Renal cortical epithelial cell (primary cell): ENCODE measurements at places on chromosomes 3 and 15.

- DNase-seq, result no peak
Observed at GRCh38 chr15:67608638-67608959, 66.1 kb downstream of the MAP2K5 start.

GRCh38 chr3:29771602-29772001 lies 490.7 kb downstream of the RBMS3 start:
- no peak for DNase-seq

DNA sequence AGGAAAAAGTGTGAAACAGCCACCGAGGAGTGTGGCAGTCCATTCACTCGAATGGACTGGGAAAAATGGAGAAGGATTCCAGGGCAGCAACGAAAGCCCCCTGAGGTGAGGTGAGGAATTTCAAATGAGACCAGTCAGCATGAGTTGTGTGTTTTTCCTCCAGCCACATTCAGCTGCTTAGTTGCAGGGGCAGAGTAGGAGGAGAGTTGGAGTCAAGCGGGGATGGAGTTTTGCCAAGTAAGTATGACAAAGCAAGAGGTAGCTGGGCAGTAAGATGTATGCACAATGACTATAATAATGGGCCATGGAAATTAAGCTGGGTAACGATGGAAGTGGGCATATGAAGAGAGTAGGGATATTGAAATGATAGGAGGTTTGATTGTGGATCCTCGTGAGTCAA lies 64.4 kb downstream of the CCDC54 start:
- DNase-seq, result no peak

DNA sequence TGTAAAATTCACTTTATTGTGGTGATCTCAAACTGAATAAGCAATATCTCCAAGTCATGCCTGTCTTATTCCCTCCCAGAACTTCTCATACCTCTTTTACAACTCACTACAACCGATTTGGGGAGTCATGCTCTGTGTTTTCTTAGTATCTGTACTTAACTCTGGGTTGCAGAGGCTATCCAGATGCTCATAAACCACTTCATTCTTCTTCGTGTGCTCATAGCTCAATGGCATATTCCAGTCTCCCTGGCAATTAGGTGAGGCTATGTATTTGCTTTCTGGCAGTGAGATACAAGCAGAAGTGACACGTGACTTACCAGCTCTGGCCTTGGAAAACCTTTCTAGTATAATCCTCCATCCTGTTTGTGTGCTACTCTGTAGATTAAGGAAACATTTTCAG lies 360.9 kb downstream of the ZNF385D start:
- peak; percentile 75 for DNase-seq

DNA sequence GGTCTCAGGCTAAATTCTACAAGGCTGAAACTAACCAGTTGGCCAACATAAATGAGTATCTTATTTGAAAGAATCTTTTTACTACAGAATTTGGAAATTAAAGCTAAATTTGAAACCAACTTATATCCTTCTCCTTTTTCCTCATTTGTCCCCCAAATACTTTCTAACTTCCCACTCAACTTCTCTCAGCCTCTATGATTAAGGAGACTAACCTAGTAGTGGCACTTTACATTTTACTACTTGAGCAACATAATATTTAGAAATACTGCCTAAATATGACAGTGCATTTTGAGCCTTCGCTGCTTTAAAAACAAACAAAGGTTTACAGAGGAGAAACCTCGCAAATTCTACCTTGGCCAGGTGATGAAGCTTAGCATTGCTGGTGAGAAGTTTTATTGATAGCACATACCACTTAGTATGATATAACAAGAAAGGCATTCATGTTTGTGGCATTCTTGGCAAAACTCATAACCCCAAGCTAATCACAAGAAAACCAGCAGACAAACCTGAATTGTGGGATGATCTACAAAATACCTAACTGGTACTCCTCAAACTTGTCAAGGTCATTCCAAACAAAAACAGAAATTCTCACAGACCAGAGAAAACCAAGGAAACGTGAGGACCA lies 432.1 kb upstream of the CFAP20DC start:
- DNase-seq, result peak; percentile 72

DNA sequence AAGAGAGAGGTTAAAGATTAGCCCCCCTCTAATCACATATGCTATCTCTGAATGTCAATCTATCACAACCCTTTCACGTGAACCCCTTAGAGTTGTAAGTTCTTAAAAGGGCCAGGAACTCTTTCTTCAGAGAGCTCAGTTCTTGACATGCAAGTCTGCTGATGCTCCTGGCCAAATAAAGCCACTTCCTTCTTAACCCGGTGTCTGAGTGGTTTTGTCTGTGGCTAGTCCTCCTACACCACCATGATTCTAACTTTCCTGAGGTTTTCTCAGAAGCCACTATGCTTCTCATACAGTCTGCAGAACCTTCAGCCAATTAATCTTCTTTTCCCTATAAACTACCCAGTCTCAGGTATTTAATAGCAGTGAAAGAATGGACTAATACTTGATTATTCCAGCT lies 231.1 kb upstream of the CNTN6 start:
- no peak for DNase-seq

DNA sequence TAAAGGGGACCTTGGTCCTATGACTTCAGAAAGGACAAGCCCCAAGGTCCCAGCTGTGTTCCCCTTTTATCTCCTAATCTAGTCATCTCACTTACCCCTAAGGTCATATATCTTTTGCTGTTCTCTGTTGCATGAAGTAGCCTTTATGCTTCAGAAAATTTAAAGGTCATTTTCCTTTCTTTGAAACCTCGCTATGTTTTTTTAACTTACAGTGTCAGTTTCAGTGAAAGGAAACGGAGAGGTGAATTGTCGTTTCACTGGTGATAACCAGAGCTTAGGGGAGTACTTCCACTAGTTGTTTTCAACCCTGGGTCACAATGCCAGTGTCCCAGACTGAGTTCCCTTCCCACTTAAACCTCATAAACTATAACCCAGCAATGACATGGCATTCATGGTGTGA lies 357.4 kb downstream of the GAP43 start:
- peak; percentile 33 for DNase-seq

DNA sequence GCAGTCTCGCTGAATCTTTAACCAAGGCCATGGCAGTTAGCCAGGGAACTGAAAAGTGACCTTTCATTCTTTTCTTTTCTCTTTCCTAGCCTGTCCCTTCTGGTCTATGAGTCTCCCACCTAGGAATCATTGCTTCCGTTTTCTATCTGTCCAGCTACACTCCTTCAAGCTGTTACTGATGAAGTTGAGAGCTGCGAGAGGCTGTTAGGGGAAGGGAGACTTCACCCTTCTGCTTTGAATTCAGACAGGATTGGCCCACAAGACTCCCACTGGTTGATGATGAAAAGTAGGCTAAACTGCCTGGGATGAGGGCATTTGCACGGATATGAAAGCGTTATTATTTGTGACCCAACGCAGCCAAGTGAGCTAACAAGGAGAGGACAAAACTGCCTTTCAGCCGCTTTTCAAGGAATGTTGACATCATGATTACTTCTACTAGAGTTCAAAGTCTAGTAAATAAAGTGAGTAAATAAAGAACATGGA lies 30.2 kb downstream of the EIF4E3 start:
- no peak for DNase-seq

- DNase-seq, result peak; percentile 72
Observed at GRCh38 chr3:76497636-76498035, 542.3 kb upstream of the ROBO2 start.

DNA sequence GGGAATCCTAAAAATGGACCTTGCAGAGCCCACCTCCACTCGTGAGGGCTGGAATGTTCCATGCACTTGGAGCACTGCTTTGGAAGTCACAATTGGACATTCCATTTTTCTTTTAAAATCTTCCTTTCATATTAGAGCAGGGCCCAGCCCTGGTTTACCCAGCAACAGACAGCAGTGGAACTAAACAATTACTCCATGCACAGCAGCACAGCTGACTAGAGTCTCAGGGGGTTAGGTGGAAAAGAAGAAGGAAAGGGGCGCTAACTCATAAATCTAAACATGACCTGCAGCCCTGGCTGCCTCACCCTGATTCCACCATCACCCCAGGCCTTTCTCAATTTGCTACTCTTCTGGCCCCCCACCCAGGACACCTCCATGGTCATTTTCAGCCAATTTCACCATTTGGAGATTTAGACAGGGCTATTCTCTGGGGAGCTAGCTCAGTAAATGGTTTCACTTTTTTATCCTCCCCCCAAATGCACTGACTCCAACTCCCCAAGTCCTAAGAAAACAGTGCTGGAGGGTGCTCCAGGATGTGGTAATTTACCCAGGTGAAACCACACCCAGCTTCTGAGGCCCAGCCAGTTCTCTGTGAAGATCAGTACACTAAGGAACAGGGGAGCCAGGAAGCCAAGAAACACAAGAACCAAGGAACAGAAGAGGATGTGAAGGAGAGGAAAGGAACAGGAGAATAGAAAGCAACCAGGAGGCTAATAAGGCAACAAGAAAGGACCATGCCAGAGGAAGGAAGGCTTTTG lies 1.6 kb upstream of the LRRC31 start:
- peak; percentile 39 for DNase-seq

- DNase-seq, result no peak
Observed at GRCh38 chr15:63946524-63947065, 99.7 kb downstream of the DAPK2 start.

GRCh38 chr3:110267304-110267845 lies 804.2 kb upstream of the NECTIN3 start:
- no peak for DNase-seq

DNA sequence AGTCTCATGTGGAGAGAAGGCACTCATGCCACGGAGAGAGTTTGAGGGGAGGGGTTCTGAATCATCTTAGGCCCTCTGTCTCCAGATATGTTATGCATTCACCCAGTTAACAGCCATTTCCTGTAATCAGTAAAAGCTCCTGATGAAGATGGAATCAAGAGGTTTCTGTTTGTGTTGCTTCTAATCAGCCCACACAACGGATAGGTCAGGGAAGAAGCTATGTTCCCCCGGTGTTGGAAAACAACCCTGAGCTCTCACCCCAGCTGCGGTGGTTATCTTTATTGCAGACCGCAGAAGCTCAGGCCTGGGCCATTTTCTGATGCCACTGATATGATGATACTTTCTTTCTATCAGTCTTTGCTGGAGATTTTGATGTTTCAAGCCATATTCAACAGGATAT lies 338.5 kb upstream of the ONECUT1 start:
- DNase-seq, result no peak

GRCh38 chr3:120155108-120155507 lies 60.9 kb upstream of the GSK3B start:
- no peak for DNase-seq

- DNase-seq, result no peak
Observed at GRCh38 chr15:72991026-72991425, 61.2 kb upstream of the NEO1 start.

- DNase-seq, result peak; percentile 65
Observed at GRCh38 chr3:16183601-16184270, 9.3 kb downstream of the GALNT15 start.

GRCh38 chr15:55343168-55343567 lies 24.1 kb downstream of the PIGB start:
- peak; percentile 79 for DNase-seq

DNA sequence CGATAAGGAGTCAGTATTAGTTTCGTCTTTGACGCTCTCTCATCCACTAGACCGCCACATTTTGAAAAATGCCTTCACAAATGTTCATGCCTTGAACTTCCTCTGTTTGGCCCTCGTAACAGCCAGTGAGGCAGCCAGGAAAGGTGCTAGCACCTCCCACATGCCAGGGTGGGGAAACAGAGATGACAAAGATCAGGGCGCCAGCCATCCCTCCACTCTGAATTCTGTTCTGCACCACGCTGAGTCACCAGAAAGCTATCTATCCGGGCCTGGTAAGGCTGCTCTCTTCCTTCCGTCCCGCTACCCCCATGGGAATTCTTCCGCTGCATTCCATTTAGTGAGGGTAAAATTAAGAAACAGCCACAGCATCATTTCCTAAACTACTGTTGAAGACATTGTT lies 31.3 kb upstream of the BCL2L10 start:
- DNase-seq, result peak; percentile 62

DNA sequence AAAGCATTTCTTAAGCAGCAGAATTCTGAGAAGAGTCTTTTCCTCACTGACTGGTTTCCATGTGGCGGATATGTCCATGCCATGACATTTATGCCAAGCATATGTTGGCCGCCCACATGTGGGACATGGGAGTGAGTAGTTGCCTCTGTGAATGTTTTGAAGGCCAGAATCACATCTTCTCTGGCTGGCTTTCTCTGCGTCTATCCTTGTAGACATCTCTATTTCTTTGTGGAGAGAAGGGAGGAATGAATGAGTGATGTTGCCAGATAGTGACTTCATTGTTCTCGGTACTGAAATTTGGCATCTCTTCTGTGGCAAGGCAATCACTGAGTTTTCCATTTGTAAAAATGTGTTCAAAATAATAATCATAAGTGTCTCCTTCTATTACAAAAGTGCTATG lies 316.0 kb downstream of the CLSTN2 start:
- no peak for DNase-seq

- peak; percentile 45 for DNase-seq
Observed at GRCh38 chr3:162721736-162722135, 1225.1 kb downstream of the OTOL1 start.

- no peak for DNase-seq
Observed at GRCh38 chr15:98547741-98548138, 100.6 kb upstream of the IGF1R start.

- DNase-seq, result no peak
Observed at GRCh38 chr3:10600296-10600714, 94.9 kb upstream of the ATP2B2 start.

DNA sequence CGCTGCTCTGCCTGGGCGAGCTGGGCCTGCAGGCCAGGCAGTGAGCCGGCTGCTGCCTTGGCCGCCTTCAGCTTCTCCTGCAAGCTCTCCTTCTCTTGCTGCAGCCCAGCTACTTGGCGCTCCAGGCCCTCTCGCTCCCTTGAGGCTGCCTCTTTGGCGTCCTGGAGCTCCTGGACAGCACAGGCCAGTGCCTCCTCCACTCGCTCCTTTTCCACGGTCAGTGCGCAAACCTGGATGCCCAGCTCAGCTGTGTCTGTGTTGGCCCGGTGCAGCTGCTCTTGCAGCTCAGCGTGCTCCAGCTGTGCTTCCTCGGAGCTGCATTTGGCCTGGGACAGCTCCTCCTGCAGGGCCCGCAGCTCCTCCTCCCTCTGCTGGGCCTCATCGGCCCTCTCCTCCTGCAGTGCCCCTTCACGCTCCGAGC lies 23.1 kb downstream of the CXCR6 start:
- no peak for DNase-seq

- DNase-seq, result peak; percentile 54
Observed at GRCh38 chr15:91348752-91349500, 248.9 kb downstream of the SV2B start.

DNA sequence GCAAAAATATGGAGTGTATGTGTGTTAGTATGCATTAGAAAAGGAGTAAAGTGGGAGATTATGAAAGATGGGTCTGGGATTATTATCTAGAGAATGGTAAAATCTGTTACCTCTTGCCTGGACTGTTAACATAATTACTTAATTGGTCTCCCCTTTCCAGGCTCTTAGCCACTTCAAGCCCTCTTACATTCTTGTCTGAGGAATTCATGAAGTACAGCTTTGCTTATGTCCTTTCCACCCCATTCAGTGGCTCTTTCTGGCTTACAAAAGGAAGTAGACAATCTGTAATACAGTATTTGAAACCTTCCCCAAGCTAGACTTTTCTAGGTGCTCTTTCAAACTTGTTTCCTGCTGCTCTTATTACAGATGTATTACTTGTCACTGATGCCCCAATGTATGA lies 129.8 kb downstream of the MBNL1 start:
- DNase-seq, result no peak
